Lung (tissue), 17 donors: ENCODE measurements at places on chromosomes 4 and X.

- no peak for DNase-seq
Observed at GRCh38 chrX:139930916-139931645, 1.8 kb downstream of the ATP11C start.

DNA sequence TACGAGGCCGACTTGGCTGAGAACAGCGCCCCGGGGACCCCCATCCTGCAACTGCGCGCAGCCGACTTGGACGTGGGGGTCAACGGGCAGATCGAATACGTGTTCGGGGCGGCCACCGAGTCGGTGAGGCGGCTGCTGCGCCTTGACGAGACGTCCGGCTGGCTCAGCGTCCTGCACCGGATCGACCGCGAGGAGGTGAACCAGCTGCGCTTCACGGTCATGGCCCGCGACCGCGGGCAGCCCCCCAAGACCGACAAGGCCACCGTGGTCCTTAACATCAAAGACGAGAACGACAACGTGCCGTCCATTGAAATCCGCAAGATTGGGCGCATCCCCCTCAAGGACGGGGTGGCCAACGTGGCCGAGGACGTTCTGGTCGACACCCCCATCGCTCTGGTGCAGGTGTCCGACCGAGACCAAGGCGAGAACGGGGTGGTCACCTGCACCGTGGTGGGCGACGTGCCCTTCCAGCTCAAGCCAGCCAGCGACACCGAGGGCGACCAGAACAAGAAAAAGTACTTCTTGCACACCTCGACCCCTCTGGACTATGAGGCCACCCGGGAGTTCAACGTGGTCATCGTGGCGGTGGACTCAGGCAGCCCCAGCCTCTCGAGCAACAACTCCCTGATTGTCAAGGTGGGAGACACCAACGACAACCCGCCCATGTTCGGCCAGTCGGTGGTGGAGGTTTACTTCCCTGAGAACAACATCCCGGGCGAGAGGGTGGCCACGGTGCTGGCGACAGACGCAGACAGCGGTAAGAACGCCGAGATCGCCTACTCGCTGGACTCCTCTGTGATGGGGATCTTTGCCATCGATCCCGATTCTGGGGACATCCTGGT, 2.4 kb downstream of the PCDH7 start:
- DNase-seq, result peak; percentile 21

DNA sequence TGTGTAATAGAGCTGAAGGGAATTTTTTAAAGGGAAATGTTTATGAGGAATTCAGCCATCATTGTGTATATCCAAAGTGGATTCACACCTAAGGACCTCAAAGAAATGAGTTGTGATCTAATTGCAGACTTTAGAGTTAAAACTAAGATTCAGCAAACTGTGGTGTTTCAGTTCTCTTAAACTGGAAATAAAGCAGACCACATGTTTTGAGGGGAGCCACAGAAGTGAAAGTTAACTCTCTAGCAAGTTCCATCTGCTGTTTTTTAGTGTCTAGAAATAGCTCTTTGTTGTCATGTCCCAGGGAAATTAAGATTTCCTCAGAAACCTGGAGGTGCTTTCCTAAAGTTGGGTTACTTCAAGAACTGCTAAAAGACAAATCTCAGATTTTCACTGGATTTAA, 97.3 kb upstream of the DDX3X start:
- DNase-seq, result no peak

DNA sequence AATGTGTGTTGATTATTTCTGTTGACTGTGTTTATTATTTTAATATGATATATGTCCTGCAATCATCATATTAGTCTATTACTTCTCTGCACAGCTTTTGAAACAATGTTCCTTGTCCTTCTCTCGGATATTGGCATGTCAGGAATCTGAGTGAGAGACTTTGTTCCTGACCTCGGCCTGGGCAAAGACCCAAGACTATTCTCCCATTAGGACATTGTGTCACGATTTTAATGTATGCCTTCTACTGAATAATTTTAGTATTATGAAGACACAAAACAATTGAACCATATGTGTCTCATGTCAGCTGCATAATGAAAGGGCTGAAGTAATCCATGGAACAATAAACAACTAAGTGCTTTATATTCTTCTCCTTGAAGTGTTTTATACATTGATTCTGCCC, 580.8 kb upstream of the TENM3 start:
- DNase-seq, result peak; percentile 41

DNA sequence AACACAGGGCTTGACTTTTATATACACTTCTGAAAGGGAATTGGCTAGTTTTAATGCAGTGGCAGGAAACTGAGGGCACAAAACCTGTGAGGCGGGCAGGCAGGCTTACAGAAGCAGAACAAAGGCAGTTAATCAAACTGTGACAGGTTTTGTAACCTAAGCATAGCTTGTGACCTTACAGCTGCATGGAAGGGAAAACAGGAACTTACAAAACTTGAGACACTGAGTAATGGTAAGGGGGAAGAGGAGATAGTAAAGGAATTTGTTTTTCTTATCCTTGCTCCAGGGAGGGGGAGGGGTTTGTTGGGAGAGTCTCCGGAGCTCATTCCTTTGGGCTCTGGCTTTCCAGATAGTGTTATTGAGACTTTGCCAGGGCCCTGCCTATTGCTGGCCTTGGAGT, 55.6 kb downstream of the SLITRK4 start:
- DNase-seq, result no peak
